CD4-positive, alpha-beta T cell treated with Interleukin-21 for 1 hour (primary cell): ENCODE measurements at places on chromosomes 1 and 21.

- DNase-seq, result no peak
These were observed 19.7 kb downstream of the SRSF4 start for GRCh38 chr1:29162025-29162424.

- DNase-seq, result no peak
These were observed 35.8 kb downstream of the ECE1 start for GRCh38 chr1:21254335-21254951.

DNA sequence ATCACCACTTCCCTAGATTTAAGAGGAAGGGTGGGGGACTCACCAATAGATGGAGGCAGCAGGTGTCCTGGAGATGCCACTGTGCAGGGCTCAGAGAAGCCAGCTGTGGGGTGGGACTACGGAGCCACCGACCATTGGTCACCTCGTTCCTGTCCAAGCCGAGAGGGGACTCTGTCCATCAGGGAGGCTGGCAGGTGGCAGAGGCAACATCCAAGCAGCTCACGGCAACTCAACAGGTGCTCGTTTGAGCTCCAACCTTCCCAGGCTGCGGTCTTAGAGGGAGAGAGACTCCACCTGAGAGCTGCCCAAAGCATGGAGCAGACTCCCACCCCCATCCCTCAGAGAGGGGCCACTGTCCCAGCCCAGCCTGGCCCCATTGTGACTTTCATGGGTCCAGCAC, 71.4 kb downstream of the IGSF21 start:
- DNase-seq, result no peak

- DNase-seq, result no peak
These were observed 56.5 kb upstream of the CTPS1 start for GRCh38 chr1:40922969-40923368.

DNA sequence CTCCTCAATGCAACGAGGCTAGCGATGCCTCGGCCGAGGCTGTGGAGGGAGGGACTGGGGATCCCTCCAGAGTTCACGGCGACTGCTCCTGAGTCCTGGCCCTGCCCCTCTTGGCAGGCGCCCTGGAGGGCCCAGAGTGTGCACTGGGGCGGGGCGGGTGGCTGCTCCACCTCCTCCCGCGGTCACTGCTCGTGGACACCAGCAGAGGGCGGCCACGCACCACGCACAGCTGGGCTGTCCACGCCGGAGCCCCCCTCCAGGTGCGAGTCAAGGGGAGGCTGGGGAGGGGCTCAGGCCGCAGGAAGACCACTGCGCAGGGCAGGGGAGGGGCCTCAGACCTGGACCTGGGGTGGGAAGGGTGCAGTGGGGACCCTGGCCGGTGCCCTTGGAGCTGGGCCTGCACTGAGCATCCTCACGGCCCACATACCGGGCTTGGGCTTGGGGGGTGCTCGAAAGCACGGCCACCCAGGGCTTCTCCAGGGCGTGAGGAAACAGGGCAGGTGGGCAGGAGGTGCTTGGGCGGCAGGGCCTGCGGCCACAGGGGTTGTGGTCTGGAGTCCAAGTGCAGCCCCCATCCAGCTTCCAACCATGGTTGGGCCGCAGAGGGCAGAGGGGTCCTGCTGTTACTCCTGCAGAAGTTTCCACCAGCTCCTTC, 20.6 kb upstream of the TTC34 start:
- peak; percentile 32 for DNase-seq
